ENCODE measurements at places on chromosomes 5 and 9. TPM values are rescaled to one million over a fixed set of nuclear protein-coding genes. Genes with fewer than 3 reads are reported as not detected.

Gene CCDC112
- total RNA-seq: 2.4 TPM

Gene PNPLA7
- 5.6 TPM for total RNA-seq

Gene NUTM2G
- not detected for total RNA-seq

Gene KIF20A
- total RNA-seq: 52.4 TPM

Gene CCDC171
- 1.7 TPM for total RNA-seq

Gene PCDHGA1
- 0.11 TPM for total RNA-seq

Gene CBY3
- not detected for total RNA-seq

Gene SPACA9
- 6.3 TPM for total RNA-seq

Gene CCDC180
- 5.8 TPM for total RNA-seq

Gene BTNL8
- total RNA-seq: not detected

Gene ADGRD2
- not detected for total RNA-seq

Gene FBLL1
- not detected for total RNA-seq

Gene INPP5E
- total RNA-seq: 23.0 TPM

Gene CD14
- 4.1 TPM for total RNA-seq

Gene ASPN
- total RNA-seq: not detected

Gene TSLP
- total RNA-seq: 0.99 TPM

Gene PAXX
- total RNA-seq: 97.2 TPM

Gene AP3B1
- total RNA-seq: 41.4 TPM

Gene SUSD1
- total RNA-seq: 8.3 TPM

Gene GTF2H2
- 26.9 TPM for total RNA-seq

Gene TRIM52
- 43.0 TPM for total RNA-seq

Gene CFAP77
- total RNA-seq: not detected

Gene FGD3
- total RNA-seq: 160 TPM

Gene GABBR2
- not detected for total RNA-seq

Gene SMIM33
- 0.34 TPM for total RNA-seq

Gene GAPT
- not detected for total RNA-seq

Gene FBN2
- total RNA-seq: 0.11 TPM

Gene TMOD1
- total RNA-seq: 1.1 TPM

Gene ANAPC2
- total RNA-seq: 87.8 TPM

Gene AHRR
- total RNA-seq: 35.7 TPM

Gene SOX30
- not detected for total RNA-seq

Gene CDO1
- total RNA-seq: 0.36 TPM

Gene C5orf58
- total RNA-seq: not detected

Gene QRFP
- not detected for total RNA-seq

Gene CSF1R
- 3.6 TPM for total RNA-seq

Gene F2RL2
- not detected for total RNA-seq

Data from activated naive CD8-positive, alpha-beta T cell treated with anti-CD3 and anti-CD28 coated beads, Interleukin-2, amount 10 ng/mL, durations not matched to agents 7 days and 5 days (primary cell).